GM18507 (cell line): ENCODE measurements at places on chromosomes 6 and 20.

DNA sequence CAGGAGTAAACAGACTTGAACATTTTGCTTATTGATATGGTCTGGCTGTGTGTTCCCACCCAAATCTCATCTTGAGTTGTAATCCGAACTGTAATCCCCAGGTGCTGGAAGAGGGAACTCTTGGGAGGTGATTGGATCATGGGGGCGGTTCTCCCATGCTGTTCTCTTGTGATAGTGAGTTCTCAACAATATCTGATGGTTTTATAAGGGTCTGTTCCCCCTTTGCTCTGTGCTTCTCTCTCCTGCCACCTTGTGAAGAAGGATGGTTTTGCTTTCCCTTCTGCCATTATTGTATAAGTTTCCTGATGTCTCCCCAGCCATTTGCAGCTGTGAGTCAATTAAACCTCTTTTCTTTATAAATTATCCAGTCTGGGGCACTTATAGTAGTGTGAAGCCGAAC lies 40.0 kb downstream of the MYLIP start:
- no peak for DNase-seq

DNA sequence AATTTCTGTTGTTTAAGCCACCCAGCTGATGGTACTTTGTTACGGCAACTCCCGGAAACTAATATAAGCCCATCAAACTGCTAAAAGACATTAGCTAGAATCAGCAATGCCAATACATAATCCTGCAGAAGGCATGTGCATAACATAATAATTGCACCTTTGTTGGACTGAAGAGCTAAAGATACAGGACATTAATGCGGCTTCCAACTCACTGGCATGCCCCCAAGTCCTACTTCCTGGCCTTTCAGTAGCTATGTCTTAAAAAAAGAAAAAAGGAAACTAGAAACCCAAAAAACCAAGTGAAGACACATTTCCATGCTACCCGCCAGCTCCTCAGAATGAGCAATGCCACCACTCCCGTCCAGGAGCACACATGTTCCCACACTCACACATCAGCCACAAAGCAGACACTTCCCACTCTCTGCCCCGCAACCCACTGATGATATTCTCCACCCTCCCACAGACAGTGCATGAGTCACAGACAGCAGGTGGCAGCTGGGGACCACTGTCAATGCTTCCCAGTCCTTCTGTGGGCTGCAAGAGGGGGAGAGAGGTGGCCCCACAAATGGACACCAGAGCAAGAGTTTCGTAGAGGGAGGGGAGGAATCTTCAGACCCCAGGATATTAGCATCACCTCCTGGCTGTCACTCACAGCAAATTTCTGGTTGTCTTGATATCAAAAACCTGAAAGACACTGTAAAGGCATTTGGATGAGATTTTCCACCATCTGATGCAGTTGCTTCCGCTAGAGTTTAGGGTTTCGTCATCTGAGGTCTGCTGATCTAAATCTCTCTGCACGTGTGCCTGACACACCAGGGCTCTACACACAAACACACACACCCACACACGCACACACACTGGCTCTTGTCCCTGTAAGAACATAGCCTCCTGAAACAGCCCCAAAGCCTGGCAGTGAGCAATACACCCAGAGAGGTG lies 32.8 kb downstream of the GFOD1 start:
- no peak for DNase-seq

DNA sequence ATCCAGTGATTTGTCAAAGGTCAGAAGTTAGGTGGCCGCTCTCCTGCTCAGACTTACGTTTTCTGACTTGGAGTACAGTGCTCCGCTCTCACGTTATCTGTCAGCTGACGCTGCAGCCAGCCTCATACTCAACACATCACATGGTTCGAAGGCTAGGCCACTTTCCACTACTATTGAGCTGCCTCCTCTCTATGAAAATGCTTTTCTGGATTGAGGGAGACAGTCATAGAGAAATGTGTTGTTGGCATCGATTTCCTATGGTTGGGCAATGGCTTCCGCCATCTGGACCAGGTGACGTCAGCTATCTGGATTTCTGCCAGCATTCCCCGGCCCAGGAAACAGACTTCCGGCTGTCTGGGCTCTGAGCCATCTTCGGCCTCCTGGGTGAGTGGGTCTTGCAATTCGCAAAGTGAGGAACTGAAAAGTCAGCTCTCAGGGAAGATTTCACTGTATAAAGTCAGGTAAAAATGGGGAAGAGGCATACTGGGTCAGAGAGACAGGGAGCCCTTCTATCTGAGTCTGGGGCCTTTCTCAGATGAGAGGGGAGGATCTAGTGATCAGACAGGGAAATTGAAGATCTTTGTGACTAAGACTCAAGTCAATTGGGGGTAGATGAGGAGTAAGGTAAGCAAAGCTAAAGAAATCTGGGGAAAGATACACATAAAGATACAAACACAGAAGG lies 37.5 kb upstream of the IER3 start:
- no peak for DNase-seq

DNA sequence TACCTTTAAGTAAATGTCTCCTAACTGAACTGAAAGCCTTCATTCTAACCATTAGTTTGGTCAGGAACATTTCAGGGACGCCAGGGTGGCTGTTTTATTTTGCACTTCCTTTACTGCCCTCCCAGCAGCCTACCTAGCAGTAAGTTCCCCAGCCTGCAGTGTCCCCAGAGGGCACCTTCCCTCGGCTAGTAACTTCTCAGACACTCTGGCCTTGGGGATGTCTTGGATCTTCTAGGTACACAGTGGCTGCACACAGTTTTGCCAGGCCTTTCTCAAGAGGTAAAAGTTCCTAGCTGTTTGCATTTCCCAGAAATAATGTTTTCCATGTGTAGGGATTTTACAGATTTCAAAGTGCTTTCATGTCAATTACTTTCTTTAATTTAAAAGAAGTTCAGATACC lies 378 bp upstream of the LAMA2 start:
- no peak for DNase-seq

- DNase-seq: no peak
These were observed 79.9 kb upstream of the LY86 start for GRCh38 chr6:6508643-6509042.

- DNase-seq: no peak
These were observed 533 bp downstream of the ZFAND3 start for GRCh38 chr6:37819802-37820717.

- DNase-seq: no peak
These were observed 260.1 kb downstream of the BTBD3 start for GRCh38 chr20:12177657-12178293.

GRCh38 chr20:3010985-3011723 lies 32.3 kb upstream of the GNRH2 start:
- no peak for DNase-seq

GRCh38 chr6:163487606-163488005 lies 73.1 kb downstream of the QKI start:
- no peak for DNase-seq

- no peak for DNase-seq
These were observed 17.2 kb downstream of the CHMP4B start for GRCh38 chr20:33828326-33828844.

DNA sequence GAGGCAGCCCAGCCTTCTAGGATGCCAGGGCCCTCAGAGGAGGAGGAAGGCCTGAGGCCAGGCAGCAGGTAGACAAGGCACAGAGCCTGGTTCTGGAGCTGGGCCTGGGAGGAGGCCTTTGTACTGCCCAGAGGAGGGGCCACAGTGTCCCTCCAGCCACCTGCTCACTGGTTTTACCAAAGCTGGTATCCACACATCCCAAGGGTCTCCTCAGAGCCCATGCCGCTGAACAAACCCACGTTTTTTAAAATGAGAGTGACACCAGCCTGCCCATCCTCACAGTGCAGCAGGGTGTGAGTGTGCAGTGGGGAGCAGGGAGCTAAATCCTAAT lies 162.7 kb downstream of the LY86 start:
- DNase-seq: no peak

DNA sequence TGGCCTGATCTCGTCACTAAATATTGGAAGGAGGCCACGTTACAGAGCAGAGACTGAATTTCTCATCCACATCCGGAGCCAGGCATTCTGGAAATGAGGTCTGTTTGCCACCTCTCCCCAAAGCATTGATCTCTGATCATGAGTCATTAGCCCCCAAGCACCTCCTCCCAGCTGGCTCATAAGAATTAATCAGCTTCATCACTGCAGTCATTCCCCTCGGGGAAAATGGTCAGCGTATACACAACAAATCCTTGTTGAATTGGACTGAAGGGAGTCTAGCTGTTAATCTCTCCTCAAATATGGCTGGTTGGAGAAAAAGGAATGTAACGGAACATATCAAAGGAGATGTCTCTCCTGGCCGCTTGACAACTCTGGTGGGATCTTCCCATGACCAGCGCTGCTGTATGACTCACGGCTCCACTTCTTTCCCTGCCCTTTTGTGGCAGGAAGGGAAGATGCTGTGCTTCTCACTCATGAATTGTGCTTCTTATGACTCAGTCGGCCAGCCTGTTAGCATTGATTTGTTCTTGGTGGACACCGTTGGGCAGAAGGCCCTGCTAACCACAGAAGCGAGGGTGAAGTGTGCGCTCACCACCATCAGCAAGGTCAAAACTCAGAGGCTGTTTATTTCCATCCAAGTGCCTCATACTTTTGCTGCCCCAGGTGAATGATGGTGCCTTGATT lies 76.7 kb downstream of the RNF182 start:
- no peak for DNase-seq

DNA sequence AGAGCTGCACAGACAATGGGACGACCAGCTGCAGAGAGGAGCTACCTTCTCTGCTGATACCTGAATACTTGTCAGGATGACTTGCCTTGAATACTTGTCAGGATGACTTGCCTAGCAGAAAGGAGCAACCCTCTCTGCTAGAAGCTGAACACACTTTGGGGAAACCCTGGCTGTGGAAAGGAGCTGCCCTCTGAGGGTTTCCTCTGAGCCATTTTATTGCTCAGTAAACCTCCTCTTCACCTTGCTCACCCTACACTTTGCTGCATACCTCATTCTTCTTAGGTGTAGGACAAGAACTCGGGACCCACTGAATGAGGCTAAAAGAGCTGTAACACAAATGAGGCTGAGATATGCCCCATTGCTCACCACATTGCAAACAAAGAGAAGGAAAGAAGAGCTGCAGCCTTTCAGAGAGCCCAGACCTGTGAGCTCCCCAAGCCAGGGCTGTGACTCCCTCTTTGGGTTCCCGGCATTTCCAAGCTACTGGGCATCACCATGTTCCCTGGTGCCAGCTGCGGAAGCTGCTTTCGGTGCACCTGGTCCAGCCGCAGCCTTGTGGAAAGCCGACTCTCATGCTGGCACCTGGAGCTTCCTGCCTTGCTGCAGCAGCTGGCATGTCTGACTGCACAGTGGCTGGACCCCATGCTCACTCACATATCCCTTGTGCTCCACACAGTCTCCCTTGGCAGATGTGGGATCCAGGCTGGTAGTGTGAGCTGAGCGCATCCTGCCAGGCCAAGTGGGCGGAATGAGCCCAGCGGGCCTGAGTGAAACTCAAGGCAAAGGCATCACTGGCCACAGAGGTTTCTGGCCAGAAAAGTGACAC lies 106.7 kb upstream of the AHI1 start:
- no peak for DNase-seq

DNA sequence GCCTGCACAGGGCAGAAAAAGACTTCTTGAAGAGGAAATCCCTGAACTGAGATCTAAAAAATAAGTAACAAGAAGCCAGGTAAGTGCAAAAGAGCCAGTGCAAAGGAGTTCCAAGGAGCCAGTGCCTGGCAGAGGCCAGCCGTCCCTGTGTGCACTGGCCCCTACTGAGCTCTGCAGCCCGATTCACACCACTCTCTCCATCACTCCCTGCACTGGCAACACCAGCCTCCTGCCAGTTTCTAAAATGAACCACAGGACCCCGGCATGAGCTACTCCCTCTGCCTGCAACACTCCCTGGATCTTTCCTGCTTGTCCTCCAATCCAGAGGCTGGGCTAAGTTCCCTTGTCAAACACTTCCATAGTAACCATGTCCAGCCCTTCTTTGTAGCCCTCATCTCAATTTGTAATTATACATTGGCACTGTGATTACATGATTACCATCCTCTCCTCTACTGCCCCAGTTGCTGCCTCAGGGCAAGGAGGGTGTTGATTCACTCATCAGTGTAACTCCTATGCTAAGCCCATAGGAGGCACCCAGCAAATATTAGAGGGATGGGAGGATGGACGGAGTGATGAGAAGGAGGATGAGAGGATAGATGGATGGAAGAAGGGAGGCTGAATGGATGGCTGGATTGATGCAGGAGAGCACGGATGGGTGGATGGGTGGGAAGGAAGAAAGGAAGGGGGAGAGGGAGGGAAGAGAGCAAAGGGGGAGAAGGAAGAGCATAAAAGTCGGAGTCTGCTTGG lies 49.3 kb downstream of the SIRPA start:
- DNase-seq: no peak

DNA sequence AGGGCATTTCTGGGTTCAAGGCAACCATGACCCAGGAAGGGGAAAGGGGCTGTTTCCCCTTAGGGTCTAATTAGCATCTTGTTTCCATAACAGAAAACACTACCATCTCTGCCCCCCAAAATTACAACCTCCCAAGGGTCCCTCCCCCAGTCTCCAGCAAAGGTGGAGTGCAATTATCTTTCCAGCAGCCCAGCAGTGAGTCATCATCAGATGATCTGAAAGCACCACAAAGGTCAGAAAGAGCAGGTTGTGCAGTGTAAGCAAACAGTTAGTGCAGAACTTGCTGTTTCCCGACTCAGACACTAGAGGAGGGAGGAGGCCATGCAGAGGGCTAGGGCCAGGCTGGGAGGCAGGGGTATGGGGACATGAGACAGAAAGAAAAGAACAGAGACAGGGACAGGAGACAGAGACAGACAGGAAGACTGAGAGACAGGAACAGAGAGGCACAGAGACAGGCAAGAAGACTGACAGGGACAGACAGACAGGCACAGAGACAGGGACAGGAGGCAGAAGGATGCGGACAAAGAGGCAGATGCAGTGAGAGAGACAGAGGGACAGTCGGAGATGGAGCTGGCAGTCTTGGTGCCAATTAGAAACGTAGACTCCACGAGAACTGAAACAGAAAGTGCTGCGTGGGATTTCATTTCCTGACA lies 62.5 kb downstream of the PYGB start:
- DNase-seq: no peak

DNA sequence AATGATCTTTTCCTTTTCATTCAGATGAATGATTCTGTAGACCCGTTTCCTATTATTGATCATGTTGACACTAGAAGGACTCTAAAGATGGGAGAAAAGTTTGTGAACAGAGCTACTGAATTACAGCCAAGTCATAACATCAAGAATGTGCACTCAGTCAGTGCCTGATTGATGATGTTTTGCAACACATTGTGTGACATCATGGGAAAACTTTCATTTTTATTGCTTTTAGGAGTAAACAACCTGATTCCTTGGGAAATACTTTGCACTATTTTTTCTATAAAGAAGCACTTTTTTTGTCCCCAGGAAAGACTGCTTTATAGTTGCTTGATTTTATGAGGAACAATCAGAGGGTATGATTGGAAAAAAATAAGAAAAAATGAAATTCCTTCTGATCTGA lies 383.8 kb upstream of the JAG1 start:
- no peak for DNase-seq

- DNase-seq: no peak
These were observed 39.9 kb downstream of the SRC start for GRCh38 chr20:37385659-37386504.
